Activated CD8-positive, alpha-beta memory T cell treated with anti-CD3 and anti-CD28 coated beads for 4 hours (primary cell): ENCODE measurements at places on chromosomes 7 and 10.

DNA sequence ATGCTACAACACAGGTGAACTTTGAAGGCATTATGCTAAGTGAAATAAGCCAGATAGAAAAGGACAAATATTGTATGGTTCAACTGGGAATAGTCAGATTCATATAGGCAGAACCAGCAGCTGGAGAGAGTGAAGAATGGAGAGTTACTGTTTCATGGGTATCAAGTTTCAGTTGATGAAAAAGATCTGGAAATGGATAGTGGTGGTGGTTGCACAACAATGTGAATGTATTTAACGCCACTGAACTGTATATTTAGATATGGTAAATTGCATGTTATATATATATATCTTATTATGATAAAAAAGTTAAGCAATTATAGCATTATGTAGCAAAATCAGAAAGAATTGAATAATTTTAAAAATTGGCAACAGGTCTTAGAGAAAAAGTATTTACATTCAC, 3.9 kb downstream of the LMBR1 start:
- no peak for DNase-seq

DNA sequence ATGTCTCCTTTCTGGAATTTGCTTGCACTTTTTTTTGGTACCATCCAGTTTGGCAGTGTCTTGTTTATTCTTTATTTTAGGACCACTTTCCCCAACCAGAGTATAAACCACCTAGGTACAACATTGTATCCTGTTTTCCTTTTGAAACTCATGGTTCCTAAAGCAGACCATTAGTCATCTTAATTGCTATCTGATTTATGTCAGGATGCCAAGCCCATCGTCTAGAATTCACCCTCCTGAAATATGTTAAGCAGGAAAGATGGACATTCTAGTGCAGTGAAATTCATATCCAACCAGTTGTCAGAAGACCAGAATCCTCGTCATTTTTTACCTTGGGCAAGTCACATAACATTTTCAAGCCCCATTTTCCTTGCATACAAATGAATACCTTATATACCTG, 223.6 kb upstream of the KMT2E start:
- no peak for DNase-seq

DNA sequence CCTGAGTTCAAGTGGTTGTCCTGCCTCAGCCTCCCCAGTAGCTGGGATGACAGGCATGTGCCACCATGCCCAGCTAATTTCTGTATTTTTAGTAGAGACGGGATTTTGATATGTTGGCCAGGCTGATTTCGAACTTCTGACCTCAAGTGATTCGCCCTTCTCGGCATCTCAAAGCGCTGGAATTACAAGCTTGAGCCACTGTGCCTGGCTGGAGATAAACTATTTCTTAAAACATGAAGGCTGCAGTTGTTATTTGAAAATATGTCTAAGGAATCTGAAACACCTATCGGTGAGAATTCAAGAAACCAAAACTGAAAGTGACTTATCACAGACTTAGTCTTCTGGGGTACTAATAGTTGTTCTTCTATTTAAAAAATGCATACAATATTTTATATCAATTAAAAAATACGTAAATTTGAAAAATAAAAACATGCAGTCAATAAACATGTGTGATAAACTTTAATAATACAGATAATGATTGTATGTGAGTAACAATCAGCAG, 176.9 kb upstream of the PRSS58 start:
- no peak for DNase-seq

DNA sequence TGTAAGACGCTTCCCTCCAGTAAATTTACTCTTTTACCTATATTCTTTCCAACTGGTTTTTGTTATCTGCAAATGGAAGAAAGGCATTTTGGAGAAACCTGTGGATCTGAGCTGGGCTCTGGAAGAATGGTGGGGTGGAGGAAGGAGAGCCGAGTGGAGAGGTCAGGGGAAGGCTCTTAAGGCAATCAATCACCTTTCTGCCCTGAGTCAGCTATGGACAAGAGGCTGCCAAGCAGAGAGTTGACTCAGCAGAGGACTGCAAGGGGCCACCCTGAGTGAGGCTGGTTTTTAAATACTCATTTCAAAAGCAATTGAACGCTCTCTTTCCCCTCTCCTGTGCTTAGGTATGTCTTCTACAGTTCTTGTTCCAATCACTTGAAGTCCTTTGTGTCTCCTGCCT, 81.8 kb downstream of the SPAG6 start:
- no peak for DNase-seq

GRCh38 chr7:21412410-21412851, 15.5 kb upstream of the SP4 start:
- no peak for DNase-seq

DNA sequence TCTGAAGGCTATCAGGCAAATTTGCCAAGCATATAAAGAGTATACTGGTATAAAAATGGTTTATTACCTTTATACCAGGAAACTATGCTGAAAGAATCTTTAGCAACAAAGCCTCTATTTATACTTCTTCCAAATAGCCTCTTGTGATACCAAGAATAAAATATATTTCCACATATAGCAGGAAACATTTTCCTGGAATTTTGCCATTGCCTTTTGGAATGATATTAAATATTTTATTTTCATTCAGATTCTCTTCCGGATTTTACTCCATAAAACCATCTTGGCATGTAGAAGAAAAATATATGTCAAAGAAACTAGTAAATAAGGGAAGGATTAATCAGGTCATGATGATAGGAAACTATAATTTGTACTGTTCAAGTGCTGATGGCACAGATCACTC, 17.7 kb downstream of the SOSTDC1 start:
- no peak for DNase-seq

- DNase-seq = no peak
Measured at GRCh38 chr10:23157691-23158369, 34.3 kb upstream of the PTF1A start.

DNA sequence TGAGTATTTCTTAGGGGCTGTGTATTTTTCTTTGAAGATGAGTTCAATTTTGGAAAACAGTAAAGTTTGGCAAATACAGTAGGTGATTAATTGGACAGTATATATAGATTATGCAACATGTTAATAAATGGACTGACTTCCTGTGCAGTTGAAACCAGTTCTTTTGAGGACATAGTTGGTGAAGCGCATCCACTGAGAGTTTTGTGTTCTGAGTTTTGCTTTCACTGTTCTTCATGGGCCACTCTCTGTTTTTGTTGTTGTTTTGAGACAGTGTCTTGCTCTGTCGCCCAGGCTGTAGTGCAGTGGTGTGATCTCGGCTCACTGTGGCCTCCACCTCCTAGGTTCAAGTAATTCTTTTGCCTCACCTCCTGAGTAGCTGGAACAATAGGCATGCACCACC, 109.0 kb downstream of the SDHAF3 start:
- no peak for DNase-seq

- DNase-seq = no peak
Measured at GRCh38 chr10:94287336-94287735, 75.4 kb downstream of the NOC3L start.

GRCh38 chr7:152414779-152415178, 21.0 kb downstream of the KMT2C start:
- DNase-seq = no peak

DNA sequence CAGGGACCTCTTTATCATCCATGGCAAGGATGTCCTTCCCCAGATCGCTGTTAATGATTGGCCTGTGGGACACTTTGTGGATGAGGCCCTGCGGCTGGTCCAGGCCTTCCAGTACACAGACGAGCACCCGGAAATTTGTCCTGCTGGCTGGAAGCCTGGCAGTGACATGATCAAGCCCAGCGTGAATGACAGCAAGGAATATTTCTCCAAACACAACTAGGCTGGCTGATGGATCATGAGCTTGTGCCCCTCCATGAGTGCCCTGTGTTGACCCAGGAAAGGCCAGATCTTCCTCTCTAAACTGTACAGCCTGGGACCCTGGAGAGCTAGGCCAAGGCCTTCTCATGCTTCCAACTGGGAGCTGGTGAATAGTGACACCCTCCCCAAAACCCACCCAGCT, 124.1 kb downstream of the CUL2 start:
- DNase-seq = no peak

DNA sequence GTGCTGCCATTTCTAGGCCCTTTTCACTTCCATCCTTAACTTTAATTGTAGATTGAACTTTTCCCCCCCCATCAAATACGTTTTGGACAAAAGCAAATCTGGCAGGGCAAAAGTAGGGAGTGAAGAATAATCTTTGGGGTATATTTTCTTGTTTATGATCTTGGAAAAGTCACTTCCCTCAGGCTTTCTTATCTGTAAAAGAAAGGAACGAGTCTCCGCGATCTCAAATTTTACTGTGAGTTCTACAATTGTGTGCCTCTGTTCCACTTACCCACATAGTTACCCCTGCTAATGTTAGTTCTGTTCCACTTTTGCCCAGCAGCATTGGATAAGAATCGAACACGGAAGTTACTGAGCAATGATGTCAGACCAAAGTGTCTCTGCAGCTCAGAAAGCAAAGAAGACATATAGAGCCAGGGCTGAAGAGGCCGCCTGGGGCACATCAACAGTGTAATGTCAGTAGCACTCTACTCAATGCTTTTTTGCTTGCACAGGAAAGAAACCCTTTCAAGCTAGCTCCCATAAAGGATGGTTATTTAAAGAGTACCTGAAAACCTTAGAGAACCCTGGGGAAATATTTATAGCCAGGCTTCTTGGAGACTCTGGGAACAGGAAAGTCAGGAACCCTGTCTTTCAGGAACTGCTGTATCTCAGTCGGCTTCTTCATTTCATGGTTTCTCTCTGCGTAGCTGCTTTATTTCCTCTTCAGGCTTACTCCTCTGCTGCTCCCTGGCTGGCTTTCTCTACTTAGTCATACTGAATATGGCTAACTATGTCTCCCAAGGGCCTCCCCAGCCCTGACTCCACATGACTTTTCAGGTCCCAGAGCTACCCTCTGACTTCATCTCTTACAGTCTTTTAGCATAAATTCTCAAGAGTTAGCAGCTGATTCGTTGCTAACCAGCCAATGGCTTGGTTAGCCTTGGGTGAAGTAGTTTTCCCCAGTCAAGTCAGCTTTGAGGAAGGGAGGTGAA, 123.7 kb upstream of the FAM3C start:
- DNase-seq = no peak
